ENCODE measurements at places on chromosomes 11 and 22.

DNA sequence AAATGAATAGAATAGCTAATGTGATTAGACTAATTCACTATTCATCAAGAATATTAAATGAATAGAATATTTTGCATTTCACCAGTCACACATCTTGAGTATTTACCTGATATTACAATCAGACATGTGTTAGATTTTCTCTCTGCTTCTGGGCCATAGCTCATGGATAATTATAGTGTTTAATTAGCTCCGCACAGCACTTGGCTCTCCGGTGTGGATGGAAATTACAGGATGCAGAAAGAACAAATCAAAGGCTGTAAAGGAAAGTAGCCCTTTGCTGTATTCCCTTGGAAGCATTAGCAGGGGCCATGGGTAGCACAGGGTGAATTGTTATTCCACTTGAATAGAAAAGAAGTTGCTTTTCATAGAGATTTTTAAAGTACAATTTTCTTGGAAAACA is 320.3 kb upstream of the SORL1-AS1 start:
- H3K4me1 ChIP-seq = no peaks in the 10 kb centered on the region
- no peaks in the 10 kb centered on the region for H3K36me3 ChIP-seq
- no peaks in the 10 kb centered on the region for H3K27me3 ChIP-seq
- no peak overlapping the region for H3K27ac ChIP-seq
- H3K4me3 ChIP-seq = no peak overlapping the region

DNA sequence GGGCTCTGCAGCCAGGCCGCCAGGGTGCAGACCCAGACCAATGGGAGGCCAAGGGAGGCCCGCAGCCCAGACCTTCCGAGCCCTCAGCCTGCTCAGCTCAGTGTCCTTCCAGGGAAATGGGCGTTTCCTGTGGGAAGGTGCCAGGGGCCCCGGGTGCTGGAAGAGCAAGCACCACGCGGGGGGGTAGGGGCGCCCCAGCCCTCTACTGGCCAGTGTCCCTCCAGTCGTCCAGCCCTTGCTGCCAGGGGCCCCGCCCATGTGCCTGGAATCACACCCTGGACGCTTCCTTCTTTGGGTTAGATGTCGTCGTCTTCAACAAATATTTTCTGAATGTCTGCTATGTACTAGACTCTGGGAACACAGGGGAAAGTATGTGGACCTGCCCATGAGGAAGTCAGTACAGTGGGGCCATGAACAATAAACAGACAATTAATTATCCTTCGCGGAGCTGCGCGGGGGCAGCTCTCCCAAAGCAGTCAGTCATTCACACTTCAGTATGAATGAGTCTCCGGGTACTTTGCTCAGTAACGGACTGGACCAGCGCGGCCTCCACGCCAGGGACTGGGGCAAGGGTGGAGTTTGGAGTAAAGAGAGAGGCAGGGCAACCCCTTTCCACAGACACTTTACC is 60.2 kb downstream of the CDKN1C start:
- H3K4me1 ChIP-seq = no peaks in the 10 kb centered on the region
- no peaks in the 10 kb centered on the region for H3K27me3 ChIP-seq
- peaks cover 36% of the 10 kb centered on the region for H3K36me3 ChIP-seq
- no peak overlapping the region for H3K4me3 ChIP-seq

DNA sequence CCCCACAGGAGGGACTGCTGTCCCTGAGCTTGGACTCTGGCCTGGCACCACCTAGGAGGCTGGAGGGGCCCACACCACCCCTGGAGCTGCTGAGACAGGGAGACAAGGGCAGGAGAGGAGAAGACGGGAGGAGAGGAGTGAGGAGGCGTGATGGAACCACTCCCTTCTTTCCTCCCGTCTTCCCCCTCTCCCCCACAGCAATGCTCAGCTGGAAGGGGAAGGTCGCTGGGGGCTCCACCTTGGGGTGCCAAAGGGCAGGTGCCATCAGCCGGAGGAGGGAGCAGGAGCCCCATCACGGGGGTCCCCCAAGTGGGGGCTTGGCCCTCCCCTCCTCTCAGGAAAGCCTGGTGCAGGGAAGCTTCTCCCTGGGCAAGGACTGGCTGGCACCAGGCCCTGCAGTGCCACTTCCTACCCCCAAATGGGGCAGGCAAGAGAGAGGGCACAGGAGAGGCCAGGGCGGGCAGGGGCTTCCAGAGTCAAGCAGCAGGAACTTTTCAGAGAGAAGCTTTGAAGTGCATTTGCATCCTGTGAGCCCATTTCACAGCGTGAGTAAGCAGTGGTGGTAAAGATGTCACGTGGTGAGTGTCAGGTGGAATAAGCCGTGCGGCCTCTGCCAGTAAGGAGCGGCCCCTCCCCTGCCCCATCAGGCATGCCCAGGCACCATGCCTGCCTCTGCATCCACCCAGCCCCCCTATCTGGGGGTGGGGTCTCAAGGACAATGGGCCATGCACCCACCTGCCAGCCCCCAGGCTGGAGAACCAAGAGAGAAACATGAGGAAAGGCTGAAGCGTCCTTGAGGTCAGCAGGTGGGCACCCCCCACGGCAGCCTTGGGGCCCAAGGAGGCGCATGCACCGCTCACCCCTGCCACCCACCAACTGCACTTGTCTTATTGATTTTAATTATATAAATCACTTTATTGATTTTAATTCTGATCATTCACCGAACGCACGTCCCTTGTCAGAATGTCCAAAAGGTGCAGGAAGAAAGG is 4.9 kb downstream of the IGF2 start:
- no peak overlapping the region for H3K4me3 ChIP-seq
- no peaks in the 10 kb centered on the region for H3K36me3 ChIP-seq
- H3K4me1 ChIP-seq = peaks cover 2% of the 10 kb centered on the region
- H3K27ac ChIP-seq = no peak overlapping the region

- H3K27me3 ChIP-seq = no peaks in the 10 kb centered on the region
- H3K4me3 ChIP-seq = no peak overlapping the region
- no peak for DNase-seq
- H3K27ac ChIP-seq = no peak overlapping the region
These were observed 25.0 kb upstream of the TMPRSS5 start for GRCh38 chr11:113730887-113731726.

DNA sequence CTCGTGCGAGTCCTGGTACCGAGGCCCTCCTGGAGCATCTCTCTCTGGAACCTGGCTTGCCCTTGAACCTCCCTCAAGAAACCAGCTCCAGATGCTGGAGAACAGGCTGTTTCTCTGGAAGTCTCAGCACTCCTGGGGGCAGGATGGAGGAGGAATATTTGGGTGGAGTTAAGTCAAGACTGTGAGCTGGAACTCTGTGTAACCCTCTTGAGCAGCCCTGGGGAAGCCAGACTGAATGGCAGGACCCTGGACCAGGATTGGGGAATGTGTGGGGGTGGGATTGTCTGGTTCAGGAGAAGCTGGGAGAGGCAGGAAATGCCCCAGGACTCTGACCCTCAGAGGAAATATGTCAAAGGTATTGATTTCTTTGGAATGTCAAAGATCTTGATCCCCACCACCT is 7.7 kb downstream of the CREB3L1 start:
- H3K36me3 ChIP-seq = no peaks in the 10 kb centered on the region
- H3K4me3 ChIP-seq = no peak overlapping the region

GRCh38 chr22:50730941-50731661 is 6.9 kb upstream of the ACR start:
- DNase-seq = no peak
- no peak overlapping the region for H3K4me3 ChIP-seq
- no peaks in the 10 kb centered on the region for H3K27me3 ChIP-seq
- H3K4me1 ChIP-seq = no peaks in the 10 kb centered on the region
- H3K27ac ChIP-seq = no peak overlapping the region

- H3K4me3 ChIP-seq = no peak overlapping the region
- no peak for DNase-seq
- no peaks in the 10 kb centered on the region for H3K27me3 ChIP-seq
These were observed 173.7 kb upstream of the ANO3 start for GRCh38 chr11:26158251-26158650.

- DNase-seq = no peak
- no peaks in the 10 kb centered on the region for H3K4me1 ChIP-seq
- H3K27ac ChIP-seq = no peak overlapping the region
- no peaks in the 10 kb centered on the region for H3K27me3 ChIP-seq
- H3K4me3 ChIP-seq = no peak overlapping the region
These were observed 15.5 kb downstream of the SNRPD3 start for GRCh38 chr22:24571266-24571665.

GRCh38 chr11:47586098-47586855 is at the start of gene FAM180B:
Gene FAM180B, plus strand, starts transcription at chr11:47586678. Its CDS starts 91 bp downstream, at chr11:47586769.
- H3K27me3 ChIP-seq = no peaks in the 10 kb centered on the region
- DNase-seq = no peak
- H3K4me3 ChIP-seq = no peak within 1 kb of the TSS
- peaks cover 25% of the 10 kb centered on the region for H3K36me3 ChIP-seq

- DNase-seq = no peak
- H3K4me1 ChIP-seq = peaks cover 1% of the 10 kb centered on the region
- H3K4me3 ChIP-seq = no peak overlapping the region
- no peak overlapping the region for H3K27ac ChIP-seq
These were observed 113.5 kb upstream of the IGLL5 start for GRCh38 chr22:22773979-22774604.

GRCh38 chr22:48746789-48747425 is 1080.8 kb downstream of the BRD1 start:
- H3K27me3 ChIP-seq = no peaks in the 10 kb centered on the region
- no peaks in the 10 kb centered on the region for H3K4me1 ChIP-seq
- DNase-seq = no peak

DNA sequence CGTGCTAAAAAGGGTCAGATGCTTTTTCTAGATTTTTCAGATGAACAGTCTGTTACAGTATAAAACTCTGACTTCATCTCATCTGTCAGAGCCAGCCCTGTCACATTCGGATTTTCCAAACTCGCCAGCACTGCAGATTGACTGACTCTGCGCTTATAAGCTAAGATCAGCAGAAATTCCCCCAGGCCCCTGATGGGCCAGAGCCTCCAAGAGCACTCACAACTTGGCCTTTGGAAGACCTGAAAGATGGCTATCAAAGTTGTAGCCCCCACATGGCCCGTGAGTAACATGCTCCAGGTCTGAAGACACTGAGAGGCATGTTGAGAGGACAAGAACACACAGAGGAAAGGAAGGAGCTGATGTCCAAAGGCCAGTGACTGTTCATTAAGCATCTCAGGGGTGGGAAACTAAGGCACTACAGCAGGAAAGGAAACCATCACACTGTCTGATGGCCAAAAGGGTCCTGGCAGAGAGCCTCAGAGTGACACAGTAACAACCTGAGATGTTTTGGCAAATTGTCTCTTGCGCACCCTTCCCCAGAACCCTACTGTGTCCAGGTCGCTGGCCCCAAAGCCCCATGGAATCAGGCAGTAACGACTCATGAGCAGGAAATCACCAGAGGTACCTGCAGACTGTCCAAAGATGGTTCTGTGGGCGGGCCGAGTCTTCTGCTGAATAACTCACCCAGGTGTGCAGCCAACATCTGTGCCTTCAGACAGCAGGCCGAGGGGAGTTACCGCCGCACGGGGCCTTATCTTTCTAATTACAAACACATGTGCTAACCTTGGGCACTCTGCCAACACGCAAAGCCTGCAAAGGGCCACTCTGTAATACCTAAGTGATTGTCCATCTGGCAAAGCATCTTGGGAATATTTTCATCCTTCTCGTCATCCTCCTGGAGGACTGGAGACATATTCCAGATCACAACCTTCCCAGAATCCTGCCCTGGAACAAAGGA is 23.6 kb downstream of the HIRA start:
- DNase-seq = no peak
- H3K4me1 ChIP-seq = peaks cover 8% of the 10 kb centered on the region
- no peak overlapping the region for H3K27ac ChIP-seq
- H3K36me3 ChIP-seq = peaks cover 18% of the 10 kb centered on the region
- H3K4me3 ChIP-seq = no peak overlapping the region

DNA sequence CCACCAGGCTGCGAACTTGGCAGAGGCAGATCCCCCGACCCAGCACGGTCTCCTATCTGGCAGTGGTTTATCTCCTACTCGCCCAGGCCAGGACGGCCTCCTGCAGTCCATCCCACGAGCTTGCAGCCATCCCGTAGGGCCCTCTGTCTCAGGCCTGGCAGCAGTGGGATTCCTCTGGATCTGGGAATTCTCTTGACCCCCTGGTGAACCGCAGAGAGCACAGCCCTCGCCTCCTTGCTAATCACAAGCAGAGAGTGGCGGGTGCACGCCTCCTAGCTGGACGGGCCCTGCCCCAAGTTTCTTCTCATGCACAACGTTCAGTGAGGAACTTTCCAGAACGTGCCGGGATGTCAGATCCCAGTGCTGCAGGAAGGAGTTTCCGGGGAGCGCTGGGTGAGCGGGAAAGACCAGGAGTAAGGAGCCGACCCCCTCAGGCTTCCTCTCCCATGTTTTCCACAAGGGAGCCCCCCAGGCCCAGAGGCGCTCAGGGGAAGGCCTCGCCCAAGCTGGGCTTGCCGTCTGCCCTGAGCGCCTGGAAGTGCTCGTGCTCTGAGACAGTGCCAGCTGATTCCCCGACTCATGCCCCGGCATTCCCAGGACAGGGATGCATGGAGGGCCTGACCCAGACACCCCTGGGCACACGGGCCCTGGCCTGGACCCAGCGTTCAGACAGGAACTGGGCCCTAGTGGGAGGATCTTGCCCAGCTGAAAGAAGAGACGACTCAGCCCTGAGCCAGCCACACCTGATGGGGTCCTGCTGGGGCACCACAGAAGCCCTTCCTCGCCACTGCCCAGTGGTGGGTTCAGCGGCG is 24.6 kb downstream of the IGF2 start:
- DNase-seq = no peak
- no peak overlapping the region for H3K4me3 ChIP-seq
- no peaks in the 10 kb centered on the region for H3K4me1 ChIP-seq

DNA sequence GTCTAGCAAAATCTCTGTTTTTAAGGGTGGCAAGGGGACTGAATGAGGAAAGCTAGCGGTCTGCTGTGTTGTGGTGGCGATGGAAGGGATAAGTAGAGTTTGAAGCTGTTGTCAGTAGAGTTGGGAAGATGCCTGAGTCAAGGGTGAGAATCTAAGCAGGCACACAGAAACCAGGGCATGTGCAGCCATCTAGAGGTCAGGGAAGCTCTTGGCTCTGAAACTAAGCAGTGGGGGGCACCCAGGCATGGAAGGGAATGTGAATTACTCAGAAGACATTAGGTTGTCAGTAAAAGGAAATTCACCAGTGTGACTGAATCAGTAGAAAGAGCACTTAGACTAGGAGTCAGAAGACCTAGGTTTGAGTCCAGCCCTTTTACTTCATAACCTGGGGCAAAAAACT is 15.4 kb downstream of the BMAL1 start:
- peaks cover 71% of the 10 kb centered on the region for H3K4me1 ChIP-seq
- H3K4me3 ChIP-seq = no peak overlapping the region
- peaks cover 9% of the 10 kb centered on the region for H3K36me3 ChIP-seq
- H3K27ac ChIP-seq = no peak overlapping the region
- H3K27me3 ChIP-seq = no peaks in the 10 kb centered on the region

DNA sequence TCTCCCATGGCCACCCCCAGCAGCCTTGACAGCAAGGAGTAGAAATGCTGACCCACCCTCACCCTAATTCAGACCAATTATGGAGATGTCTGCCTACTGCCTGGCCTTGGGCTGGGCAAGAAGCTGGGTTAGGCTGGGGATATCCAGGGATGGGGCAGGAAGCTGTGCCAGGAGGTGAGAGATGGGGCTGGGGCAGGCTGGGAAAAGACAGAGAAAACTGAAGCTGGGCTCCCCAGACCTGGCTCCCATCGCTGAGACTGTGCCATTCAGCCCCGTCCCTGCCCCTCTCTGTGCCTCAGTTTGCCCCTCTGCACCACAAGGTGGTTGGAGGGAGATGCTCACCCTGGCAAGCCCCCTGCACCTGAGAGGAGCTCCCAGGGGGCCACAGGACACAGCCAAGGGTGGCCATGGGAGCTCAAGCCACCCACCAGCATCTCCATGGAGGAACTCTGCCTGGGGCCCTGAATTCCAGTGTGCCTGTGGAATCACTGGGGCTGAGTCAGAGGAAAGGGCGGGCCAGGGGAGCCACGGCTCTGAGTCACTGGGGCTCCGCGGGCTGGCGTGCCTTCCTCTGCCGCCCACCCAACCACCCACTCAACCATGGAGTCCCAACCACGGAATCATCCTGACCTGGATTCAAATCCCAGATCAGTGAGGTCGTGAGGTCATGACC is 6.0 kb upstream of the CARD10 start:
- no peak overlapping the region for H3K27ac ChIP-seq
- no peak overlapping the region for H3K4me3 ChIP-seq
- H3K4me1 ChIP-seq = peaks cover 9% of the 10 kb centered on the region
- no peak for DNase-seq
- H3K36me3 ChIP-seq = no peaks in the 10 kb centered on the region

Data from activated naive CD8-positive, alpha-beta T cell treated with anti-CD3 and anti-CD28 coated beads for 36 hours (primary cell).